ENCODE measurements at places on chromosomes 3 and 15.

GRCh38 chr15:39468331-39468730 lies 112.5 kb upstream of the THBS1 start:
- no peak for DNase-seq

GRCh38 chr15:63556246-63556645 lies 40.9 kb upstream of the FBXL22 start:
- DNase-seq: no peak

GRCh38 chr3:3636815-3637214 lies 162.4 kb upstream of the LRRN1 start:
- no peak for DNase-seq

DNA sequence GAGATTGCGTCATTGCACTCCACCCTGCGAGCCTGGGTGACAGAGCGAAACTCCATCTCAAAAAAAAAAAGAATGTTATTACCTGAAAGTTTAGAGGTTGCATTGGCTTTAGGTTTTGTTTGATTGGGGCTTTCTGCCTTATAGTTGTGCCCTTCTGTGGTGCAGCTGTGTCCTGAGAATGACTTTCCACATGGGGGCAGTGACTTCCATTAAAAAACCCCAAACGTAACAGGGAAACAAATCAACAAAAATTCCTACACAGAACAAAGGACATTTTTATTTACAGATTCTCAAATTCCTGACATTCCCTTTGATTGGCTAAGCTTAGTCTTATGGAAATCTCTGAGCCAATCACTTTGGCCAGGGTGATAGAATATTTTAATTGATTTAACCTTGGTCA lies 154.1 kb upstream of the GPR149 start:
- DNase-seq: no peak

GRCh38 chr3:48077815-48078214 lies 61.6 kb upstream of the MAP4 start:
- DNase-seq: no peak

- DNase-seq: no peak
Measured at GRCh38 chr3:113981803-113982202, 34.0 kb downstream of the ZDHHC23 start.

- DNase-seq: no peak
Measured at GRCh38 chr3:16140116-16140893, 34.2 kb upstream of the GALNT15 start.

Data from GM20000 (cell line).